Inflammatory macrophage (primary cell): ENCODE measurements at places on chromosomes 2 and 18.

GRCh38 chr2:197873293-197873701 lies 68.9 kb downstream of the PLCL1 start:
- DNase-seq, result no peak

DNA sequence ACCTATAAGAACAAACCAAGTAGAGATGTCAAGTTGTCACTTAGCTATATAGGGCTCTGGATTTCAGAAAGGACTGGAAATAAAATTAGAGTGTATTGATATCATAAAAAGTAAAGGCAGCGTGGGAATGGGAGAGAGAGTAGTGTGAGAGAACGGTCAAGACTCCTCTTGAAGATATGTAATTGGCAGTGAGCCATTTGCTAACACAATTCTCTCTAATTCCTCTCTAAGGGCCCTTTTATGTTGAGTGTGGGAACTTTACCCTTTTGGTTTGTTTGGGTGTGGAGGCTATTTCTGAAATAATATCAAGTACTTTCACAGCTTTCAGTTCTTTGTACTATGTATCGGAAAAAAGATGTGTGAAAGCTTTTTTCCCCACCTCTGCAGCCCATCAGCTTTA lies 196.8 kb downstream of the LRRTM4 start:
- DNase-seq, result no peak

DNA sequence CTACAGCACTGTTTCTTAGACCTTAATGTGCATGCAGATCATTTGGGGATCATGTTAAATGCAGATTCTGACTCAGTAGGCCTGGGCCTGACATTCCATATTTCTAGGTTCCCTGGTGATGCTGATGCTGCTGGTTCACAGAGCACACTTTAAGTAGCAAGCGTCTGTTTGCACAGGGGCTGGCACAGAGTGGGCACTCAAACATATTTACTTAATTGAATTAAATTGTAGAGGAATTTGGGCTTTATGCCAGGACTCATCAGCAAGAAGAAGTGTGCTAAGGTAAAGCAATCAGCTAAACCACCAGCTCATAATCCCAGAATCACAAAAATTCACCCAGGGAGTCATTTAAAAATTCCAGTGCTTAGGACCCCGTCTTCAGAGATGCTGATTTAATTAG lies 25.1 kb upstream of the INPP4A start:
- no peak for DNase-seq

DNA sequence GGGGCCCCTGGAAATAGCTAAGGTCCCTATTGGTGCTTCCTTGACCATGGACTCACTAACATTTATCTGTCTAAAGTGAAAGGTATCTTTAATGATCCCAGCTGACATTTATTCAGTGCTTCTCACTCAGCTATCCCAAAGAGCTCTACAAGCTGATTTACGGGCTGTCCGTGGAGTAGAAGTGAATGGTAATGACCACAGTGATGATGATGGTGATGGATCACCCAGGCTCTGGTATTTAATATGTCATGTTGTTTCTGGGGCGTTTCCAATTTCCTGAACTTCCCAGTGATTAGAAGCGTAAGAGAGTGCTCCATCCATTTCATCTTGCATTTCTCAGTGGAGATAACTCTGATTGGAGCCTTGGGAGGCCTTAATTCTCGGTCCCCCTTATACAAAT lies 304.3 kb downstream of the HRH4 start:
- DNase-seq, result no peak

DNA sequence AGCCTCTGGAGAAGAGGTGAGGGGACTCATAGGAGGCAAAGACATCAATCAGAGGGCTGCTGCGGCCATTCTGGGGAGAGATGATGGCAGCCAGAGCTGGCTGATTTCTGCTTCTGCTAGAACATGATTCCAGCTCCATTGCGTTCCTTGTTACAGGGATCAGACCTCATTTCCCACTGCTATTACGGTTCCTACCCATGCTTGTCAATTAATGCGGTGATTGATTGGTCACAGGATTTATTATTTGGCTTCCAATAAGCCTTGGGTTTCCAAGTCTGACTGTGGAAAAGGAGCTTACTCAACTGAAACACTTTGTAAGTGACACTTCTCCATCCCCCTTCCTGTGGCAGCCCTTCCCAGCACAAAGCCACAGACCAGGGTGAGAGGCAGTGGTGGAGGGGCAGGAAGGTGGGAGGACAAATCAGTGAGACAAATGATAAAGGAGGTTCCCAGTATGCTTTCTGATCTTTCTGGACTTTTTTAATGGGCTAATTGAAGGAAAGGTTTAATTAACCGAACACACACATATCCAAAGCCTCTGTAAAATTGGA lies 26.8 kb upstream of the CTLA4 start:
- DNase-seq, result no peak
